ENCODE measurements at places on chromosomes 4 and X.

DNA sequence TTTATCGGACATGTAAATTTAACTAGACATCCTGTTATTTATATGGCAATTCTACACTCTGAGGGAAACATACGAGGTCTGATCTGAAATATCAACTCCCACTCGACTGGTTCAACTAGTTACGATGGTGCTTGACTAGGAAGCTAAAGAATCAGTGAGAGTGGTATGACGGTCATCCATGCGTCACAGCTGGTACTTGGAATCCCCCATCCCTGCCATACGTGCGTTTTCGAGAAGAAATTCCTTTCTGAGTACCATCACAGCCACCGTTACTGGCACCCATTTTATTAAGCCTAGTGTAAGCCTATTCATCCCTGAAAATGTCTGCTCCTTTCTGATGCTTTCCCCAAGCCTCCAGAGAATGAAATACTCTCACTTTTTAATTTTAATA lies 695 bp upstream of the PIGA start:
- peak; percentile 55 for DNase-seq

DNA sequence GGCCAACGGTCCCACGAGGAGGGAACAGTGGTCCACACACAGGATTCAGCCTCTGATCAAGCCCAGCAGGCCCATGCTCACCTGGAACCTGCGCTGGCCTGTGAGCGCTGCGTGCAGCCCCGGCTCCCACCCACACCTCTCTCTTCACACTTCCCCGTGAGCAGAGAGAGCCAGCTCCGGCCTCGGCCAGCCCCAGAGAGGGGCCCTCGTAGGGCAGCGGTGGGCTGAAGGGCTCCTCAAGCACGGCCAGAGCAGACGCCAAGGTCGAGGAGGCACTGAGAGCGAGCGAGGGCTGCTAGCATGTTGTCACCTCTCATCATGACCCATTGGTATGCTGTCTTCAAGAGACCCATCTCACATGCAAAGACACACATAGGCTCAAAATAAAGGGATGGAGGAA lies 83.0 kb upstream of the FMR1 start:
- DNase-seq, result no peak

DNA sequence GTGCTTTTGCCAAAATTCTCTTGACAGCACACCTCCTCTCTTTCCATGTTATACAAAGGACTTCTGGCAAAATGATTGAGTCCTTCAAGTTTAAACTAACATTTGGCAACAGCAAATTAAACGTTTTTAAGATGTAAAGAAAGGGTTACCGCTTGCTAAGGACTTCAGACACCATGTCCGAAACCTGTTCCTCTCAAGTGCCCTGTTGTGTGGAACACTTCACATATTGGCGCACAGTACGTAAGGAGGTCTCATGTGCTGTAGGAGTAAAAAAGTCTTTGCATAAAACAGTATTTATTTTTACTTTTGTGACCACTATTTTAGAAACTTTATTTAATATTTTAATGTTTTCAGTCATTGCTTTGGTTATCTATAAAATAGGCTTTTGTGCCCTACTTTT lies 33.7 kb upstream of the HPRT1 start:
- DNase-seq, result no peak

DNA sequence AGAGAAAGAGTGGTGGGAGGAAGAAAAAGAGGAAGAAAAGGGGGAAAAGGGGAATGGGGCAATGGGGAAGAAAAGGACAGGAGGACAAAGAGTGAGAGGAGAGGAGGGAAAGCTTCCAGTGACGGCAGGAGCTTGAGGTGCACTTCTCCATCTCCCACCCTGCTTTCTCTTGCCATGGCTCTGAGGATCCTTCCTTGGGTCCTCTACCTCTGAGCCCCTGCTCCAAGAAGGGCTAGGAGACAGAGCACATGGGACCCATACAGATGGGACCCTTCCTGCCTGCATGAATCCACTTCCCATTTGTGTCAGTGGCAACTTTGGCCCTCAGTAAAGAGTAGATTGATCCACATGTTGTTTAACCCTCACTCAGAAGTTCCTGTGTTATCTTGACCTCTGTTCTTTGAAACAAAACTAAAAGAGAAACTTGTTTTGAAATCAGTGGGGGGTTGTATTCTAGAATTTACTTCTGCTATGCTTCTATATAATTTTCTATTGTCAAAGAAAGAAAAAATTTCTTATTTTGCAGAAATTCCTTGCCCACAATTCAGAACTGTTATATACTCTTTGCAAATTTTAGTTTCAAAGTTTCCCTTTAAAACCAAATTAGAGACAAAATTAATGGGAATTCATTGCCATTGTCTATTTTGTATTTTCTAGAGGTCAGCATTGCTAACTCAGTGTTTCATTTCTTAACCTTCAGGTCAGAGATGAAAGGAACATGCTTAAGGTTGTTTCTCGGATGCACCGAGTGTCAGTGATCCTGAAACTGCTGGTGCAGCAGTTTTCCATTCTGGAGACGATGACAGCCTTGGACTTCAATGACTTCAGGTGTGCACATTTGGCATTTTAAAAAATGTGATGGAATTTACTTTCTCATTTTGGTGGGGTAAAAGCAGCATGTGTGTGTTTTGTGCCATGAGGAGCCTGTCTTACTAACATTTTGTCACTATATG lies 5.0 kb downstream of the TDO2 start:
- no peak for DNase-seq

GRCh38 chr4:45946699-45947098 lies 177.2 kb downstream of the GABRG1 start:
- no peak for DNase-seq

GRCh38 chr4:153513596-153513995 lies 47.4 kb downstream of the TMEM131L start:
- no peak for DNase-seq
